ENCODE measurements at places on chromosomes 12 and 14. TPM values are rescaled to one million over a fixed set of nuclear protein-coding genes. Genes with fewer than 3 reads are reported as not detected.
A peak's percentile ranks its signal among the peaks of the same experiment; 100 is the strongest.

Gene ABCD2
- 2.2 TPM for total RNA-seq

DNA sequence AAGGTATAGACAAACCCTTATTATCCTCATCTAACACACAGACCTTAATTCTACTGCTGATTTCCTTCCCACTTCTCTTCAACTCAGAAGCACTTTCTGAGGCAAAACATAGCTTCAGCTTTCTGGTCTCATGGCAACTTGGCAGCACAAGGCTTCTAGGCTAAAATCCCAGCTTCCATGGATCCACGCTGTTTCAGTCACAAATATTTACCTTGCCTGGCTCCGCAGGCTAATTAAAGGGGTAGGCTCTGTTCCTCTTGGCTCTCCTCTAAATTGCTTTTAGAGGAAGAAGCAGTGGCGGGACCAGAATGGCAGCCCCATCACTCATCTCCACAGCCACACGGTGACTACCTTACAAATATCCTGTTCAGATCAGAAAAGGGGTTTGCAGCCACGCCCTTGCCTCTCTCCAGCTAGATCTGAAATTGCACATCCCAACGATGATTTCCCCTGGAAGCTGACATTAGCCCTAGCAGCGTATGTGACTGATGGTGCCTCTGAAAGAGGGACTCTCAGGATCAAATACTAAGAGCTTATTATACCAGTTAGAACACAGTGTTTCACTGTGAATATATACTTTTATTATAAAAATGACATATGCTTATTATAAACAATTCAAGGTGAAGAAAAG, 221.5 kb upstream of the NUDT4 start:
- no peak overlapping the region for H3K4me3 ChIP-seq
- H3K4me1 ChIP-seq, result no peaks in the 10 kb centered on the region
- H3K36me3 ChIP-seq, result no peaks in the 10 kb centered on the region
- DNase-seq, result no peak
- no peaks in the 10 kb centered on the region for H3K27me3 ChIP-seq

DNA sequence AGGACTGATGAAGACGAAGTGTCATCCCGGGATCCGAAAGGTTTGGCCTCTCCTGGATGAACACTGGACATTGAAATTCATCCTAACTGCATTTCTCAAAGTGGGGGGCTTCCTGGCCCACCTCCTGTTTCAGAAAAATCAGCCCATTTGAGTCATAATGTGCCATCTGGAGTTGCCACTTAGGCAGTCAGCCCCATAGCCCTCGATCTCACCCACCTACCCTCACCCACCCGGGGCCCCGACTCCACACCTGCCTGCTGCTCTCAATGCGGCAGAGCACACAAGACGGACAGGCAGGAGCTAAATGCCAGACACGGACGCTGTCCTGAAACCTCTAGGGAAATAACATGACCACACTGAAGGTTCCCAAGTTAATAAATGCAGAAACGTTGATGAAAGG, 12.6 kb downstream of the DLK1 start:
- DNase-seq, result no peak
- no peaks in the 10 kb centered on the region for H3K27me3 ChIP-seq

GRCh38 chr12:14326699-14327098, 38.8 kb upstream of the ATF7IP start:
- no peak overlapping the region for H3K4me3 ChIP-seq
- H3K36me3 ChIP-seq, result no peaks in the 10 kb centered on the region
- no peaks in the 10 kb centered on the region for H3K4me1 ChIP-seq
- H3K27ac ChIP-seq, result no peak overlapping the region
- H3K27me3 ChIP-seq, result no peaks in the 10 kb centered on the region

Gene AKAP5
- 5.4 TPM for total RNA-seq

Gene SLC41A2
- 25.0 TPM for total RNA-seq

GRCh38 chr14:52073251-52073650, 4.4 kb upstream of the NID2 start:
- H3K4me1 ChIP-seq, result peaks cover 5% of the 10 kb centered on the region
- no peak overlapping the region for H3K4me3 ChIP-seq
- no peaks in the 10 kb centered on the region for H3K36me3 ChIP-seq
- H3K27me3 ChIP-seq, result no peaks in the 10 kb centered on the region

DNA sequence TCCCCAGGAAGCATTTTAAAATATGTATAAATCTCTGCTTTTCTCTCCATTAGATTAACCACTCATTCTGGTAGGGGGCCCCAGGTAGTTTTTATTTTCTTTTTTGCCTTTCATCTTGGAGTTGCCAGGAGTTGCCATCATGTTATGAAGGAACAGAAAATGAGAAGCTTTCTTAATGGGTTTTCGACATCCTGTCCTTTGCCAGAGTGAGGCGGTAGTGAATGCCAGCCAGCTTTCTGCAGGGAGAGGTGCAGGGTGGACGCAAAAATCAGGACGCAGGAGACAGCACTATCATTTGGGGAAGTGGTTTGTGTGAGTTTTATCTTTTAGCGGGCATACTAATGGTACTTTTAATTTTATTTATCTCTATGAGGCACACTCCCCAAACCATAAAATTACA, 1.7 kb downstream of the RASSF8 start:
- H3K27me3 ChIP-seq, result no peaks in the 10 kb centered on the region
- no peak for DNase-seq
- H3K36me3 ChIP-seq, result no peaks in the 10 kb centered on the region
- H3K4me1 ChIP-seq, result peaks cover 21% of the 10 kb centered on the region

GRCh38 chr14:53109105-53110041, 43.8 kb downstream of the DDHD1 start:
- H3K27me3 ChIP-seq, result no peaks in the 10 kb centered on the region
- peak overlapping the region; percentile 2 for H3K27ac ChIP-seq
- H3K4me1 ChIP-seq, result no peaks in the 10 kb centered on the region
- no peak for DNase-seq
- H3K36me3 ChIP-seq, result no peaks in the 10 kb centered on the region

Gene PTGER2
- total RNA-seq, result 1.6 TPM

- no peak for DNase-seq
- H3K4me1 ChIP-seq, result peaks cover 24% of the 10 kb centered on the region
- no peaks in the 10 kb centered on the region for H3K27me3 ChIP-seq
- H3K27ac ChIP-seq, result no peak overlapping the region
Measured at GRCh38 chr12:109088818-109089217, 4.5 kb downstream of the ALKBH2 start.

Gene KIF21A
- total RNA-seq, result 24.1 TPM

DNA sequence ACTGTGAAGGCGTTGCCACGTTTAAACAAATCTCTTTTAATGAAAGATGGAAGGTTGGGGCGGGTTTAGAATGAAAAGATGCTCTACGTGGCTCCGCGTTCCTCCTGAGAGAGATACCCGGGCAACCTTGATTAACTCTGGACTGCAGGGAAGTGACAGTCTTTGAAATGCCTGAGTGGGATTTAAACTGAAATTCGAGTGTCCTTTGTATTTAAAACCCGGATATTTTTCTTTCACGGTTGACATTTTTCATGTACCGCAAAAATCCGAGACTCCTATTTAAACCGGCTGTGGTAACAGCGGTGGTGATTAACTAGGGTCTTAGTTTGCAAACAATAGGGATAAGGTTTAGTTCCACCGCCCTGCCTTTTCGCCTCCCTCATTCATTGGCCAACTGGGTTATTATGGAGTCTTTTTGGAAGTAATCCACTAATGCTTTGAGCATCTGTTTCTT, 707 bp downstream of the G2E3 start:
- no peaks in the 10 kb centered on the region for H3K36me3 ChIP-seq
- peak overlapping the region; percentile 82 for H3K4me3 ChIP-seq

Gene KLRC1
- total RNA-seq, result 1.2 TPM

- no peaks in the 10 kb centered on the region for H3K27me3 ChIP-seq
- H3K4me3 ChIP-seq, result no peak overlapping the region
- H3K36me3 ChIP-seq, result no peaks in the 10 kb centered on the region
Measured at GRCh38 chr12:100675432-100675831, 101.9 kb downstream of the GAS2L3 start.

Gene B4GALNT3
- total RNA-seq, result 25.1 TPM
